ENCODE measurements at places on chromosomes 7 and 10.

DNA sequence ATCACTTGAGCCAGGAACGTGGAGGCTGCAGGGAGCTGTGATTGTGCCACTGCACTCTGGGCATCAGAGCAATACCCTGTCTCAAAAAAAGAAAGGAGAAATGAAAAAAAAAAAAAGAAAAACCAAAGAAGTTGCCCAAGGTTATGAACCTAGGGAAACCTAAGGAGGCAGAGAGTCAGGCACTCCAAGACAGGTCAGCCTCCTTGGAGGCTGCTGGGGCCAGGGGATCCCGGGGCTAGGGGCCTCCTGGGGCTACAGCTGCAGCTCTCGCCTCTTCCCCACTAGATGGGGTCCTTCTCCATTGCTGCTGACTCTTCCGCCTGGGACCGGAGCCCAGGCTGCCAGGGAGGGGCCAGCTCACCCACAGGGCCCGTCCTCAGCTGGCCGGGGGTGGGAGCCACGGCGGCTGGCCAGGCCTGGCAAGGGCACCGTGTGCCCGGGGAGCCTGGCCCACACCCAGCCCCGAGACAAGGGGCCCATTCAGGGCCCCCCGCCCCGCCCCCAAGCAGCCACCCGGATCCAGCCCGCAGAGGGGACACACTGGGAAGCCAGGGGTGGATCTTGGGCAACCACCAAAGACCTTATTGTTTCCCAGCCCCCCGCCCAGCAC is 1.7 kb upstream of the SPACDR start:
- peak; percentile 92 for DNase-seq

- DNase-seq: no peak
Observed at GRCh38 chr7:94228678-94229077, 166.0 kb upstream of the COL1A2 start.

DNA sequence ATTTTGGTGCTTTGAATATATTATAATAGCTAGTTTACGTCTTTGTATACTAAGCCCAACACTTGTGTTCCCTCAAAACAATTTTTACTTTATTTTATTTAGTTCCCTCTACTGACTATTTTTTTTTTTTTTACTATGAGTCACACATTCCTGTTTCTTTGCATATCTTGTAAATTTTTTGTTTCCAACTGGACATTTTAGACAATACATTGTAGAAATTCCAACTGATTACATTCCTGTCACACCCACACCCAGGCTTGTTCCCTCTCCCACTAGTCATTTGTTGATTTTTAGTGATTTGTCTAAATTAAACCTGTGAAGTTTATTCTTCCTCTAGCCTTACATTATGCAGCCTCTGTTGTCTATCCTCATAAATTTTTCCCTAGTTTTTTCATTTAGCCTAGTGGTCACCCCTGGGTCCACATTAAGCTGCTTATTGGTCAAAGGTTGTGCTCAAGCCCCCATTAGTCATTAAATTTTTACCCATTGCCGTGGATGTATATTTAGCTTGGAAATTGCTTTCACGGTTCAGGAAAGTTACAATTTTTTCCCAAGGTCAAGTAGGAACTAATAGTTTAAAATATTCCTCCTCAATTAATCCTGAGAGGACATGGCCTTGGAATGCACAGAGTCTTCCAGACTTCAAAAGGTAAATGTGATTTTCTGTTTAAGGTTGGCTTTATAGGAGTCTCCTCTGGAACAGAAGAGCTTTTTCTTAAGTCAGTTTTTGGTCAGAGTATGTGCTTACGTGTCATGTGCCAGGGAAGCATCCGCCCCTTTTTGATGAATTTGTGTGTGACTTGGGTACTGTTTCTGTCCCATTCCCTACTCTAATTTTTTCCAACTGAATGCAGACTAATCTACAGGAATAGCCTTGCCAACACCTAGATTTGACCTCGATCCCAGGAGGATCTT is 207.6 kb upstream of the TMEM72 start:
- DNase-seq: no peak

DNA sequence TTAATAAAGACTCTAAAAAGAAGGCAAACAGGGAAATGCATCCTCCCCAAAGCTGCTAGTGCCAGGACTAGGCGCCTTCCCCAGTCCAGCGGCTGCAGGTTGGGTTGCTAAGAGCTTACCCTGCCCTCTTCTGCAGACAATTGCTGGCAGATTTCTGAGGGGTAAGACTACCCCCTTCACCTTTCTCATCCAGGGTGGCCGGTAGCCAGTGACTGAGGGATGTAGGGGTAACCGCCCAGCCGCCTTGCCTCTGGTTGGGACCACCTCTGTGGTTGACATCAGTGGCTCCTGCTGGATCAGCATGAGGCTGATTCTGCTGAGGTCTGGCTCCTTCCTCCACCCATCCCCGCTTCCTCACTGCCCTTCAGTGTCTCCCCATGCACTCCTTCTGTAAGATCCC is 71.2 kb downstream of the ADCYAP1R1 start:
- no peak for DNase-seq

- DNase-seq: no peak
Observed at GRCh38 chr7:34042406-34042805, 137.1 kb downstream of the BMPER start.

DNA sequence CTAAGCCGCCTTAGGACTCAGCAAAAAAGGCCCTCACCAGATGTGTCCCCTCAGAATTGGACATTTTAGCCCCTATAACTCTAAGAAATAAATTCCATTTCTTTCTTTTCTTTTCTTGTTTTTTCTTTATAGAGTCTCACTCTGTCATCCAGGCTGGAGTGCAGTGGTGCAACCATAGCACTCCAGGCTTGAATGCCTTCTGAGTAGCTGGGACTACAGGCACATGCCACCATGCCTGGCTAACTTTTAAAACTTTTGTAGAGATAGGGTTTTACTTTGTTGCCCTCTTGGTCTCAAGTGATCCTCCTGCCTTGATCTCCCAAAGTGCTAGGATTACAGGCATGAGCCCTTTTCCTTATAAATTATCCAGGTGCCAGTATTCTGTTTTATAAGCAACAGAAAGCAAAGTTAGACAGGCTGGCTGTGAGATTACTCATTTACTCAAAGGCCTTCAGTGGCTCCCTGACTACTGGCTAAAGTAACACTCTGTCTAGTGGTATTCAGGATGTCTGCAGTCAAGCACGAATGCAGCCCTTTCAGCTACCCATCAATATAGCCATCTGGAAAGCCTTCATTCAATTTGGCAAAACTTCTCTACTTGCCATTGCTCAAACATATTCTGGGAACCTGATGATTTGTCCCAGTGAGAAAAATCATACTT is 128.6 kb downstream of the ICA1 start:
- DNase-seq: no peak

- peak; percentile 66 for DNase-seq
Observed at GRCh38 chr7:191105-191980, 1.0 kb upstream of the FAM20C start.

GRCh38 chr7:50954716-50955115 is 172.0 kb upstream of the GRB10 start:
- DNase-seq: no peak

- DNase-seq: no peak
Observed at GRCh38 chr7:151524845-151525244, 5.2 kb upstream of the RHEB start.

GRCh38 chr10:77104459-77104980 is 533.1 kb downstream of the KCNMA1 start:
- DNase-seq: peak; percentile 67

DNA sequence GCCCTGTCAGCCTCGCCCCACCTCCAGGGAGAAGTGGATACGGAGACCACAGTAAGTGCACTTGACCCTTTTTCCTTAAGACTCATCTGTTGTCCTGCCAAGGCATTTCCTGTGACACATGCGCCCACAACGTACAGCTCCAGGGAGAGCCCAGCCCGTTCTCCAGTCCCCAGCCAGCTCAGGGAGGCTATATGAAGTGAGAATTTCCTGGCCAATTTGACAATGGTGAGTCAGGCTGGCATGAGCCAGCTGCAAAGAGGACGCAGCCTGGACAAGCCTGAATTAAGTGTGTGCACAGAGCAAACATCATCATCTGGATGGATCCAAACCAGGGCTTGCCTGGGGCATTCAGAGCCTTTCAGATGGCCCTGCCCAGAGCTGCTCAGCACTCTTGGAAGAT is 244.8 kb downstream of the KCNMA1 start:
- DNase-seq: no peak

GRCh38 chr7:157564517-157565177 is 227.8 kb downstream of the DNAJB6 start:
- peak; percentile 3 for DNase-seq

- no peak for DNase-seq
Observed at GRCh38 chr7:100642534-100642907, 1.2 kb upstream of the TFR2 start.

DNA sequence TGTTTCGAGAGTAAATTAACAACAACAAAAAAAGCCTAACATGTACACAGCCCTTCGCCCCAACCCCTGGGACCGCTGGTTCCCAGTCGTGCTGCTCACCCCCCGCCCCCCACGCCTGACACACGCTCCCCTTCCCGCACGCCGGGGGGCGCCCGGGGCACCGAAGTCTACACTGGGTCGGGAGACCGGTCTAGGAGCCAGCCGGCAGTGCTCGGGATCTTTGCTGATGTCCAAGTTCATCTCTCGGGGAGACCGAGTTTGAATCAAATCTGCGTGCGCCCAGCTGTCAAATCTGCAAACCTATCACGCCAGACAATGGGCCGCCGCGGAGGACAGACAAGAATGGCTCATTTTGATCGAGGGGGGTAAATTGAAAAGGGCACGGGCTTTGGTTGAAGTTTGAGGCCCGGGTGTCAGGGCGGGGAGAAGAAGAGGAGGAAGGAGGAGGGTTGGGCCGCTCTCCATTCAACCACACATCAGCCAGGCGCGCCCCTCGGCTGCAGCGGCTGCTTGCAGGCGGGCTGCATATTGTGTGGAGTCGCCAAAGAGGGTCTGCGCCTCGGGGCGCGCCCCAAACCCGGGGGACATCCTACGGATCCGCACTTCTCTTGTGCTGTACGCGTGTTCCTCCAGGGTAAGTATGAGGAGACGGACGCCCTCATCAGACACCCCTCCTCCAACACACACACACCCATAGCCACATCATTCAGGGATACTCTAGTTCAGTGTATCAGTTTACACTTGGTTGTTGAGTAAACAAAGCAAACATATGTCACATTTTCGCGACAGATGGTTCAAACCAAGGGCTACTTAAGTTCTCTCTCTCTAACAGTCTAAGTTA is 1.3 kb upstream of the GFRA1 start:
- DNase-seq: peak; percentile 43

DNA sequence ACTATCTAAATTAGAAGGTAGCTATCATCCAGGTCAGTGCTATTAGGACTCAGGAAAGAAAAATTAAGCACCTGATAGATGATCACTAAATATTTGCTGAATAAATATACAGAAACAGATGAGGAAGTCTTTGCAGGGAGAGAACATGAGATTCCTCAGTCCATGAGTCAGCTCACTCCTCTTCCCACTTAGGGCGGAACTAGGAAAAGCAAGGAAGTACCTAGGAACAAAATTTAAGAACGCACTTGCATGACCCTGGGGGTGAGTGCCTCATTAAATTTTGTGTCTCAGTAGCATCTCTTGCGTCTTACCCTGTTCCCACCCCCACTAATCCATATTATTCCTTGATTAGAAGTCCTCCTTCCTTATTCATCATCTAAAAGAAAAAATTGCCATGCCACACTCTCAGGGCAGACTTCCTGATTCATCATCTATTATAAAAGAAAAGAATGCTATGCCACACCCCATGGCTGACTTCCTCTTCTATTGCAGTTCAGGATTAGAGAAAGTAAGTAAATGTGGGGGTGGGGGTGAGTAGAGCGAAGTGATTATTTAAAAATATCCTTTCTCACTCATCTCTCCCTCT is 208.8 kb downstream of the THSD7A start:
- DNase-seq: no peak

DNA sequence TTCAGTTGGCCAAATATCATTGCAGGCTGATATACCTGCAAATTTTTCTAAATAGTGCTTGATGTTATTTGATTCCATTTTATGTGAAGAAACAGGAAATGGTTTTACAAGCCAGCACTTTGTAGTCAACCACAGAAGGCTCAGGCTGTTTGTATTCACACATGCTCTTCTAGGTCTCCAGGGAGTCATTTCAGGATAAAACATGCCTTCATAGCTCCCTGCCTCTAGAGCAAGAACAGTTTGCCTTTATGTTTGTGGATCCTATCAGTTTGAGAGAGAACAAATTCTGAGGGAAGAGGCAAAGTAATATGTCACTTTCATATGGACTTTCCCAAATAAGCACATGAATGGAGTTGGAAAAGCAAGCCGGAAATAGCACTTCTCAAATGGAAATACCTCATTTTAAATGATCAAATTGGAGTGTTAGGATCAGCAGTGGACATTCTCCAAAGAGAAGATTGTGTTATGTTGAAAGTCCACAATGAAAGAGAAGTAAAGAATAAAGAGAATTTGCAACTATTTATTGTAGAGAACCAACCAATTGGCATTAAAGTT is 277.6 kb downstream of the KCND2 start:
- DNase-seq: no peak

- DNase-seq: peak; percentile 21
Observed at GRCh38 chr10:34341473-34341872, 473.6 kb downstream of the PARD3 start.

GRCh38 chr7:63096141-63096540 is 902.5 kb upstream of the ZNF722 start:
- no peak for DNase-seq

GRCh38 chr7:64863969-64864368 is 39.1 kb upstream of the ZNF273 start:
- DNase-seq: no peak

GRCh38 chr10:17220652-17221100 is 7.4 kb upstream of the VIM start:
- no peak for DNase-seq

GRCh38 chr7:112771166-112771565 is 19.0 kb downstream of the TMEM168 start:
- no peak for DNase-seq

DNA sequence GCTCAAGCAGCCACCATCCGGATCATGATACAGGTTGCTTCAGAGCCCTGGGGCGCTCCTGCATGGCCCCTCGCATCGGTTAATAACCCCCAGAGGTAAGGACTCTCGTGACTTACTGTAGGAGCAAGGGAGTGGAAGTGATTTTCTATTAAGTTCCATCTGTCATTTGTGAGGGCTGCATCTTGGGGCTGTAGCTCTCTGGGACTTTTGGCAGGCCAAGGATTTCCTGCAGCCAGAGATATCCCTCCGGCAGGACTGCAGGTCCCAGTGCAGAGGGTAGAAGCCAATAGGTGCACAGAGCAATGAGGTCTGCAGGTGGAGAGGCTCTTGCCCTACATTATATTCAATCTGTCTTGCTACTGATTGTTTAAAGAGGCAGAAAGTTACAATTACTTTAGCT is 356.8 kb upstream of the ADARB2 start:
- no peak for DNase-seq

DNA sequence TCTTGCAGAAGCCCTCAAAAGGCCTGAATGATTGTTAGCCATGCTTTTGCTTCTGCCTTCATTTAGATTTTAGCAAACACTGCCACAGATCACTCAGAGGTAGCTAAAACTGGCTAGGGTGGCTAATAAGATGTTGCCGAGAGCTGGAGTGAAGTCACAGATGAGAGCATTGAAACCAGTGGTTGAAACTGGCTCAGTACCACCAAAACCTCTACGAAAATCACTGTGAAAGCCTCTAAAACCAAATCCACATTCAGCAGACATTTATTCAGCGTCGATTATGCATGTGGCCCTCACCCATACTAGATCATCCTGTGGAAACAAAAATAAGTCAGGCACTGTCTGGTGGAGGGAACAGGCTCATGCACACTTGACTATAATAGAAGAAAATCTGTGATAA is 50.8 kb downstream of the PIK3CG start:
- no peak for DNase-seq

- DNase-seq: no peak
Observed at GRCh38 chr7:80263333-80263732, 128.7 kb downstream of the GNAI1 start.

GRCh38 chr10:109698086-109698485 is 225.2 kb downstream of the XPNPEP1 start:
- no peak for DNase-seq

- no peak for DNase-seq
Observed at GRCh38 chr7:70738151-70738885, 393.6 kb upstream of the GALNT17 start.

All from left ventricle myocardium superior (tissue), 1 donor.